ENCODE measurements at places on chromosomes 1 and 21.

GRCh38 chr1:53869454-53870117, 20.0 kb downstream of the YIPF1 start:
- DNase-seq = no peak

DNA sequence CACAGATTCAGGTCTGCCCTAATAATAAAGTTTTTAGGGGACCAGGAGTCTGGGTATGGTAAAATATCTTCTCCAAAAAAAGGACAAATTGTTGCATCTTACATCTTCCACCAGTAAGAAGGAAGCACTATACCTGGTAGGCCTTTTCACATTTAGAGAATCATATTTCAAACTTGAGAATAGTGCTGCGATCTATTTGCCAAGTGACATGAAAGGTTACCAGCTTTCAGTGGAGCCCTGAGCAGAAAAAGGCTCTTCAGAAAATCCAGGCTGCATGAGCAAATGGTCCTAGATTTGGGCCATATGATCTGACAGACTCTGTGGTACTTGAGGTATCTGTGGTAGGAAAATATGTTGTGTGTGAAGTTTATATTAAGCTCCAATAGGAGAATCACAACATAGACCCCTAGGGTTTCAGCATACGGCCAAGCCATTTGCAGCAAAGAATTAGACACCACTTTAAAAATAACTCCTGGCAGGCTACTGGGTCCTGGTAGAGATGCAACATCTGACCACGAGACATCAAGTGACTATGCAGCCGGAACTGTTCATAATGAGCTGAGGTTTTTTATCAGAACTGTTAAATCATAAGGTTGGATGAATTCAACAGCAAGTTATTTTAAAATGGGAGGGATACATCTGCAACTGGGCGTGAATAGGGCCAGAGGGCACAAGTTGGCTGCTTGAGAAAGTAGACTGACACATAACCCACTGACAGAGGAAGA, 38.6 kb upstream of the CCDC190 start:
- no peak for DNase-seq

DNA sequence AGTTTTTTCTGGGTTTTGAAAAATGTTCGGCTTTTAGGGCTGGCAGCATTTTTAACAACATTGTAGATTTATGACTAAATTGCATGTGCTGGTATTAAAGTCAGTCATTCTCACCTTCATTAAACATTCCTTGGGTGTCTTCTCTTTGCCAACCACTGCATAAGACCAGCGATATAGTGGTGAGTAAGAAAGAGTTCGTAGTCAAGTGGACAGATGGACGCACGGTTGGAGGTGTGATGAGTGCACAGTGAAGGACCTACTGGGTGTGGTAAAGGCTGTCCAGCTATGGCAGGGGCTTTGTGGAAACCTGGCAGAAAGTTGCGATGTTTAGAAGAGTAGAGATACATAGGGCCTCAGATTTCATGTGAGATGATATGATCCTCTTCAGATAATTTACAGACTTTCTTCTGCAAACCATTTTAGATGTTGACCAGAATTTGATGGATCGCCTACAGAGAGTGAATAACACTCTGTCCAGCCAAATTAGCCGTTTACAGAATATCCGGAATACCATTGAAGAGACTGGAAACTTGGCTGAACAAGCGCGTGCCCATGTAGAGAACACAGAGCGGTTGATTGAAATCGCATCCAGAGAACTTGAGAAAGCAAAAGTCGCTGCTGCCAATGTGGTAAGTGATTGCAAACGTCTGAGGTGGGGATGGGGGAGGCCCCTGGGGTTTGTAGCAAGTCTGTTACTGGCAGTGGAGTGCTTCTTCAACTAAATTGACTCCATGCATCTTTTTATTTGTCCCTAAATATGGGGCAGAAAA, 56.0 kb upstream of the LAMC2 start:
- no peak for DNase-seq

DNA sequence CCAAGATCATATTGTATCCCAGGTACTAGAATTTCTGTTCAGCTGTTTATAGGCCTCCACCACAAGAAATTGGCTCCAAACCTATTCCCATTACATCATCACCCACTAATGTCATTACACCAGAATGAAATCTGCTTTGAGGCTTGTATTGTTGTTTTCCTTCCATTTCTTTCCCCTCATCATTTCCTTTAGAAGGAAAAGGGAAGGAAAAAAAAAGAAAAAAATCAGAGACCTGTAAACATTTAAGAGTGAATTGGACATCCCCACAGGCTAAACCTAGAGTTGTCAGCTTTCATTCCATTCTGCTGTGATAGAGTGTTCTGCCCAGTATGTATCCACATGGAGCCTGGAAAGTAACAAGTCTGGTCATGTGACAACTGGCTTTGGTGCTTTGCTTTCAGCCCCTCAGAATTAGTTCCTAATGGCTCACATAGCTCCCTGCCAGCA, 44.6 kb downstream of the NFYC start:
- DNase-seq = no peak

DNA sequence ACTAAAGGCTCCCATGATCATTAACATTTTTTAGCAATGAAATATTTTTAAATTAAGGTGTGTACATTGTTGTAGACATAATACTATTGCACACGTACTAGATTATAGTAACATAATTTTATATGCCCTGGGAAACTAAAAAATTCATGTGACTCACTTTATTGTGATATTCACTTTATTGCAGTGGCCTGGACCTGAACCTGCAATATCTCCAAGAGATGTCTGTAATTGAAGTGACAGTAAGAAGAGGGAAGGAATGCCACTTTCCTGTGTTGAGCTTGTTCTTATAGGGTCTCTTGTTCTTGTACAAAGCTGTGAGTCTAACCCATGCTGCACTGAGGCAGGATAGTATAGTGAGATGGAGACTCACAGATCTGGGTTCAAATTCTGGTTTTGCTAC, 66.9 kb upstream of the USP24 start:
- no peak for DNase-seq
